ENCODE measurements at places on chromosomes 6 and 20.

DNA sequence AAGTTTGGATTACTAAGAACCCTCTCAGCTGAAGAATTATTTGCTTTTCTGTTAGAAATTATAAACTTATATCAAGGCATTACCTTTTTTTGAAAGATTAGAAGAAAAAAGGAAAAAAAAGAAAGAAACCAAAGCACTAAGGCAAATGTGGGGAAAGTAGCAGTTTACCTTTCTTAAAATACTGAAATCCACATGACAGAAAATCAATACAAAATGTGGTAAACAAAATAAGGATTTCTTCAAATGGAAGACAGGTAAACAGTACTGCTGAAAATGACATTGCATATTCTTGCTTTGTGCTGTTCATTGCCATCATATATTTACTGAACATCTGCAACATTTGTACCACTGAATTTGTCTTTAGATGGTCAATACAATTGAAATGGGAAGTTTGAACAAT, 411.2 kb upstream of the PLCB4 start:
- no peak for DNase-seq

- peak; percentile 12 for DNase-seq
Observed at GRCh38 chr6:165884813-165885765, 222.0 kb upstream of the PDE10A start.

DNA sequence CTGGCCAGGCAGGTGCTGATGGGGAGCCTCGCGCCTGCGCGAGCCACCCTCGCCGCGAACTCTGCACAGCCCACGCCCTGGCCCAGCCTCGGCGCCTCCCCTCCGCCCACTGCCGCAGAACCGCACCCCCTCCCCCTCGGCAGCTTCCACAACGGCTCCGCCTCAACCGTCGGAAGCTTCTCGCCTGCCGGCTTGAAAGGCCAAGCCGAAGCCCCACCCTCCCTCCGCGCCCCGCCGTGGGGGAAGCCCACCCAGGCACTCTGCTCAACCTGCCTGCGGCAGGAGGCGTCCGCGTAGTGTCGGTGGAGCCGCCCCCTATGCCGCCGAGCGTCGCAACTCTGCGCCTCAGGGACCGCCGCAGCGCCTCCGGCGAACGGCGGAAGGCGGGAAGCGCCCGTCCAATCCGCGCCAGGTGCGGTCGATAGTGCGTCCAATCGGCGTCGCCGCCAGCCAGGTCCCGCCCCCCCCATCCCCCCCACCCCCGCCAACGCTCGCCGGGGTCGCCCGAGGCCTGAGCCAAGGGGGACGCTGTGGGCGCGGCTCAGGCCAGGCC, at the start of gene SYCP2:
Gene SYCP2 (minus strand): TSS at position 342 of the 553 bp plus-strand sequence. CDS start 11,224 bp downstream, outside the sequence.
- DNase-seq: no peak

DNA sequence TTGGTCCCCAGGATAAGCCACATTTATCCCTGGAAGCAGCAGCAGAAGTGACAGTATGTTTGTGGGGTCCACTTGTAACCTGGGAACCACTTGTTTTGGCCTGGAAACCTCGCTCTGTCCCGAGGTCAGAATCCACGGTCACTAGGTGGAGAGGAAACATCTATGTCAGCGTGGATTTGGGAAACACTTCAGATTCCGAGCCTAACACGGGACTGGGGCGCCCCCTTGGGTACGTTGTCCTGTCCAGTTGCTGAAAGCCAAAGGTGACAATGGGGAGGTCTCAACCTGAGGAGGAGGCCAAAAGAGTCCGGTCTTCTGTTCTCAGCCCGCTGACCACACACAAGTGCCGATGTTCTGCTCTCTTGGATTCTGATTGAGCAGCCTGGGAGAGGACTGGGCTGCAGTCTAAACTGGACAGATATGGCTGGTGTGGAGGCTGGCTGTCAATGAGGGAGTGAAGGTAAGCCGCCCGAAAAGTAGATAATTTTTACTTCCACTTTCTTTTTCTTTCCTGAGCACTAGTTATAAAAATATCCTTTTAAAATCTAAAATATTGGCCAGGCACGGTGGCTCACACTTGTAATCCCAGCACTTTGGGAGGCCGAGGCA, 4.9 kb upstream of the ZFP57 start:
- no peak for DNase-seq

GRCh38 chr6:20319520-20320357, 81.9 kb upstream of the E2F3 start:
- peak; percentile 37 for DNase-seq

DNA sequence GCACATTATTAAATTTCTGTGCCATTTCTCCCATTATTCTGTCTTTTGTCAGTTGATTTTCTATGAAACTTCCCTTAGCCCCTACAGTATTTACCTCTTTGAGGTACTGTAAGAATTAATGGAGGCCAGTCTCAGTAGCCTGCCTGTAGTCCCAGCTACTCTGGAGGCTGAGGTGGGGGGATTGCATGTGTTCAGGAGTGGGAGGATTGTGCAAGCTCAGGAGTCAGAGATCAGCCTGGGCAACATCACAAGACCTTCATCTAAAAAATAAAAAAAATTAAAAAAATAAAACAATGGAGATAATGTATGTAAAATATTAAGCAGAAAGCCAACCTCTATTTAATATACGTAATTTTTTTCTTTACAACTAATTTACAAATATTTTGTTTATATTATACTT, 77.8 kb downstream of the OR2B2 start:
- no peak for DNase-seq

DNA sequence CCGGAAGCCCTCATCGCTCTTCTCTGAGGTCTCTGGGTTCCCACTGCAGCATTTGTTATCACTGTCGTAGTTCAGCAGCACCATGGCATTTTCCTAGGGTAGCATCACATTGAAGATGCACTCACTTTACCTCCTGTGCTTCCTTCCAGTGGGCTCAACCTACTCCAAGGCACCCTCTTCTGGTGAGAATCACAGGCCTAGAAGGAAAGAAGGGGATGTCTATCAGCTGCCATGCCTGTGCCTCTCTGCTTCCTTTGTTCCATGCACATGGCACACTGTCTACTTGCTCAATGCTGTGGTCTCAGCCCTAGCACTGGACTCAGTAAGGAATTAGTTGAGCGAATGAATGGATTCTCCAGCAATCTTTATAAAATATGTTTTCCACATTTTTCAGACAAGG, 22.6 kb downstream of the CST4 start:
- no peak for DNase-seq

DNA sequence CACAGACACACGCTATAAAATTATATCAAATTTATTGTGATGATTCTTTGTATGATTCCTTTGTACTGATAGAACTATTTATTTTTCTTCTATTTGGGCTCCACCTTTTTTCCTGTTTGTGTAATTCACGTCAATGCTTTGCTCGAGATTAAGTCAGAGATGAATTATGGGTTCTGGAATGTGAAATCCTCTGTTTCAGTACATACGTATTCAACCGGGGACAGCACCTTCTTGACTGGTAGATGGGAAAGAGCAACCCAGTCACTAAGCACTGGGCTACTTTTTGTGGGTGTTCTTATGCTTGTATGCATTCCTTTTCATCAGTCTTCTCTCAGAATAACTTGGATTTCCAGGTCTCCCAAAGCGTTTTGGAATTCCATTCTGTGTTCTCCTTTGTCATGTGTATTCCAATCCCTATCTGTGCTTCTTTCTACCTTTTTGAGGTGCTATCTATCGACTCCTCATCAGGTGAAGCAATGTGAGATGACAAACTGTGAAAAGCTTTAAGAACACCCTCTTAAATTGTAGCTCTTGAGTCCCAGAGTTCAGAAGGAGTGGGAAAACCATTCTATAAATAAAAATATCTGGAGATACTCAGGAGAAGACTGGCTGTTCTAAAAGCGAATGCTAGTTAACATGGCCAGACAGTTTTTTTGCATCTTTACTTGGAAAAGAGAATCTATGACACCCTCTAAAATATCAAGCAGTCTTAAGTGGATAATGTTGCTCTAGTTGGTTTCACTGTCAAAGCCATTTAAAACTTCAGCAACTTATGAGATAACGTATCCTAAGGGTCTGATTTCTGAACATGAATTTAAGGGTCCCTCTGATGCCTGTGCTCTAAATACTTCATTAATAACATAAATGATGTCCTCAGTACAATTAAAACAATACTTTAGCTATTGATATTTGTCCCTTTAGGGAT, 197.7 kb upstream of the PREP start:
- no peak for DNase-seq

- DNase-seq: no peak
Observed at GRCh38 chr6:24996269-24996836, 60.6 kb upstream of the RIPOR2 start.

- DNase-seq: no peak
Observed at GRCh38 chr6:105733556-105734162, 330.8 kb upstream of the PREP start.

- DNase-seq: no peak
Observed at GRCh38 chr6:141867767-141868166, 265.0 kb upstream of the GJE1 start.

GRCh38 chr6:138527411-138528088, 28.3 kb upstream of the NHSL1 start:
- no peak for DNase-seq

GRCh38 chr6:40693768-40694167, 106.6 kb upstream of the LRFN2 start:
- no peak for DNase-seq

DNA sequence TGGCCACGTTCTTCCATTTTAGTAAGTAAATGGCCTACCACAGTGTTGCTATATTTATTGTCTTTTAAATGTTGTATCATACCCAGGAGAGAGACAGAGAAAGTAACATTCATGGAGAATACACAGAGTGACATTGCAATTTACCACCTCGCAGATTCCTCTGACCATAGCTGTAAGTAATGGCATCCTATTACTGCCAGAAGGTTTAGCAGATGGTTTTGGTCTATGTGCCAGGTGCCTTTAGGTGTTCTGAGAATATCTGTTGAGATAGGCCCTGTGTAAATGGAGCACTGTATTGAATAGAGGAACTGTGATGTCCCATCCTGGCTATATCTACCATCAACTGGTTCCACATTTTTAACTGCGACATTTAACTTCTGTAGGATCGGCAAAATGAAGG, 559.6 kb downstream of the KIF16B start:
- DNase-seq: no peak
